Foreskin keratinocyte (primary cell): ENCODE measurements at places on chromosomes 11 and 22. TPM values are rescaled to one million over a fixed set of nuclear protein-coding genes. Genes with fewer than 3 reads are reported as not detected.

DNA sequence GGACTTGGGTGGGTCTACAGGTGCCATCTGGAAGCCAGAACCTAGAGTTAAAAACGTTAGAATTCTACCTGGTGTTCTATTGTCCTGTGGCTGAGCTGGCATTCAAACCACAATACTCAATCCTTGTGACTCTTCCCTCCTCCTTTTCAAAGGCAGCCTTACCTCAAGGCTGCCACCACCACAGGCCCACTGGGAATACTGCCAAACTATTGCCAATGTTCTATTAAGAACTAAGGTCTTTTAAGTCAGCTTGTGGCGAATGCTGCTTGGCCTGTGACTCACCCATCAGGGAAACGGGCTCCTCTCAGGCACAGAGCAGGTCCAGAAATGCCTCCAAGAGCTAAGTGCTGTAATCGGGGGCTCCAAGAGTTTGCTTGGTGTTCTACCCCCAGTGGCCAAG lies 1008.4 kb downstream of the JRKL start:
- no peak for DNase-seq

DNA sequence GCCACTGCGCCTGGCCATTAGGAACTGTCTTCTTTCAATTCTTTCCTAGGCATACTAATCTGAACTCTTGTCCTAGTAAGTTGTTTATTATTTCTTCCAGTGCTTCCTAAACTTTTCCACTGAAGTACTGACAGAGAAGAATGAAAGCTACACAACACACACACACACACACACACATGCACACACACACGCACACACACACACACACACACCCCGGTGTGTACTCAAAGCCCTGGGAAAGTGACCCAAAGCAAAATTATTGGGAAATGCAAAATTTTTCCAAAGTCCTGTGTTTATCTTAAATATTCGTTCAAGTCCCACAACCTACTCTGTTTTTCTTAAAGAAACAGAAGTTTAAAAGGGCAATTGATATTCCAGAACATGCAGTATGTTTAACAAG lies 19.4 kb upstream of the SIK2 start:
- DNase-seq, result no peak

GRCh38 chr11:9817191-9817590 lies 153.3 kb downstream of the SWAP70 start:
- no peak for DNase-seq

Gene UCP3
- total RNA-seq, result 0.21 and 0.48 TPM in 2 replicates

Gene OVOL1
- 0.42 and 0.65 TPM in 2 replicates for total RNA-seq

Gene OPCML
- total RNA-seq, result 0.04 TPM in 1 of 2 replicates, not detected in the other

Gene P2RY6
- not detected in 2 replicates for total RNA-seq
